ENCODE measurements at places on chromosomes 3 and 15. TPM values are rescaled to one million over a fixed set of nuclear protein-coding genes. Genes with fewer than 3 reads are reported as not detected.

CPLX3 gene
- not detected for total RNA-seq

ZNF620 gene
- 7.0 TPM for total RNA-seq

SLC30A4 gene
- 6.7 TPM for total RNA-seq

GAP43 gene
- not detected for total RNA-seq

CFAP91 gene
- 3.7 TPM for total RNA-seq

NFKBIZ gene
- total RNA-seq: 87.7 TPM

SEMA6D gene
- total RNA-seq: 8.0 TPM

GPR160 gene
- 22.3 TPM for total RNA-seq

CADM2 gene
- 0.55 TPM for total RNA-seq

ZBTB11 gene
- 22.8 TPM for total RNA-seq

DNA sequence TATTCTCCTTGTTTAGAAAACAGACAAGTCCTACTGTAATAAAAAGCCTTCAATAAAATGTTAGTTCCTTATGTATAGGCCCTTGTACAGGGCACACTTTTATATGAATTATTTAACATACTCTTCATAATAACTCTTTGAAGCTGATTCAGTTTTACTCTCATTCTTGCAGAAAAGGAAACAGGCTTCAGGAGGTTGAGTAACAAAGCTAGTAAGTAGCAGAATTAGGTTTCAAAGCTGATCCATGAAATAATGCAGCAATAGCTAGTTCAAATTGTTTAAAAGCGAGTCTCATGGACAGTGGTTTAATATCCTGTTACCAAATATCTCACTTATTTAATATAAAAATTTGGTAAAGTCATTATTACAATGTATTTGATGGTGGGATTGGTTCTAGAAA lies 25.0 kb downstream of the TCF12 start:
- no peaks in the 10 kb centered on the region for H3K27me3 ChIP-seq
- peaks cover 10% of the 10 kb centered on the region for H3K4me1 ChIP-seq
- no peak overlapping the region for H3K27ac ChIP-seq

GRCh38 chr15:68431792-68432401 lies at the start of gene ITGA11:
Gene ITGA11 (minus strand): TSS chr15:68432163. CDS start chr15:68432066, 97 bp downstream.
- H3K4me1 ChIP-seq: peaks cover 11% of the 10 kb centered on the region
- H3K4me3 ChIP-seq: peak within 1 kb of the TSS; percentile 45
- H3K36me3 ChIP-seq: no peaks in the 10 kb centered on the region
- DNase-seq: peak; percentile 80
- H3K27ac ChIP-seq: peak within 1 kb of the TSS; percentile 7
- H3K27me3 ChIP-seq: peaks cover 41% of the 10 kb centered on the region

- DNase-seq: no peak
- H3K36me3 ChIP-seq: no peaks in the 10 kb centered on the region
- H3K27me3 ChIP-seq: no peaks in the 10 kb centered on the region
- H3K4me1 ChIP-seq: peaks cover 10% of the 10 kb centered on the region
Observed at GRCh38 chr3:160128056-160128455, 97.2 kb upstream of the C3orf80 start.

GRCh38 chr3:194091141-194091540 lies 44.8 kb upstream of the HES1 start:
- no peaks in the 10 kb centered on the region for H3K36me3 ChIP-seq
- H3K27me3 ChIP-seq: no peaks in the 10 kb centered on the region
- no peak overlapping the region for H3K27ac ChIP-seq
- no peak overlapping the region for H3K4me3 ChIP-seq

DNA sequence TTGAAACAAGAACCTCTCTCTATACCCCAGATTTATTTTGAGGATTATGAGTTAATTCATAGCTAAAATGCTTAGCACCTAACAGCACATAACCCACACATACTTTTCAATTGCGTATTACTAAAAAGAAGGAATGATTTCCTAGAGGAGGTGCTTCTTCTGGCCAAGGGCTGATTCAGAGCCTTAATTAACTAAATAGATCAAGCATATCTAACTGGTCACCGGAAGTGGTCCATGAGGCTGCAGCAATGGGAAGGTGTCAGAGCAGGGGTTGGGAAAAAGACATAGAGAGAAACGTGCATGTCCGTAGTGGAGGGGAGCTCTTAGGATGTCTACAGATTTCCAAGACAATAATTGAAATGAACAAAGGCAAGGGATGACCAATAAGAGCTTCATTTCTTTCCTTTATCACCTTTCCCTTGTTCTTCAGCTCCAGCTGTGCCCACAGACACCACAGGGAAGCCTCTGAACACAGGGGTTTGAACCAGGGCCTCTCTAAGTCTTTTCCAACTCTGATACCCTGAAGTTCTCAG lies 467 bp downstream of the HGD start:
- DNase-seq: no peak
- no peak overlapping the region for H3K27ac ChIP-seq
- H3K4me1 ChIP-seq: peaks cover 14% of the 10 kb centered on the region

GRCh38 chr3:94440767-94441493 lies 378.1 kb downstream of the NSUN3 start:
- no peaks in the 10 kb centered on the region for H3K36me3 ChIP-seq
- H3K4me1 ChIP-seq: no peaks in the 10 kb centered on the region
- no peak overlapping the region for H3K27ac ChIP-seq

GRCh38 chr15:47003568-47003967 lies 713.7 kb upstream of the SEMA6D start:
- no peak for DNase-seq
- no peaks in the 10 kb centered on the region for H3K4me1 ChIP-seq
- H3K36me3 ChIP-seq: no peaks in the 10 kb centered on the region
- H3K27ac ChIP-seq: no peak overlapping the region

GRCh38 chr15:64701482-64702184 lies 73.8 kb downstream of the RBPMS2 start:
- no peaks in the 10 kb centered on the region for H3K36me3 ChIP-seq
- H3K4me1 ChIP-seq: peaks cover 61% of the 10 kb centered on the region
- H3K27me3 ChIP-seq: no peaks in the 10 kb centered on the region
- H3K4me3 ChIP-seq: peak overlapping the region; percentile 83

DNA sequence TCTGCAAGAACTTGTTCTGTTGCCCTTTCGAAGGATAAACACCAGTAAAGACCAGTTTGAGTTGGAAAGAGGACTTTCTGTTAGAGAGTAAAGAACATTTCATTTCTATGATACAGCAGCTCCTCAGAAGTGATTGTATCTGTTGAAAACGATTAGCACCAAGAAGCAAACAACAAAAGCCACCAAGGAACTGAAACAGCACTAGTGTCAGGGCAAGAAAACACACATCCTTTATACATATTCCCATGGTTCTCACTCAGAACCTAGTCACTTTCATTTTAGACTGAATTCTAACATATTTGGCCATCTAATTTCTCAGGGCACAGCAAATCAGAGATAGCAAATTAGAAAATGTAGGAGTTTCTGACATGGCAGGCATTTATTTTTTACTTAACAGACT lies 116.1 kb downstream of the ATP1B3 start:
- no peak for DNase-seq
- H3K27ac ChIP-seq: no peak overlapping the region
- H3K4me1 ChIP-seq: no peaks in the 10 kb centered on the region

DNA sequence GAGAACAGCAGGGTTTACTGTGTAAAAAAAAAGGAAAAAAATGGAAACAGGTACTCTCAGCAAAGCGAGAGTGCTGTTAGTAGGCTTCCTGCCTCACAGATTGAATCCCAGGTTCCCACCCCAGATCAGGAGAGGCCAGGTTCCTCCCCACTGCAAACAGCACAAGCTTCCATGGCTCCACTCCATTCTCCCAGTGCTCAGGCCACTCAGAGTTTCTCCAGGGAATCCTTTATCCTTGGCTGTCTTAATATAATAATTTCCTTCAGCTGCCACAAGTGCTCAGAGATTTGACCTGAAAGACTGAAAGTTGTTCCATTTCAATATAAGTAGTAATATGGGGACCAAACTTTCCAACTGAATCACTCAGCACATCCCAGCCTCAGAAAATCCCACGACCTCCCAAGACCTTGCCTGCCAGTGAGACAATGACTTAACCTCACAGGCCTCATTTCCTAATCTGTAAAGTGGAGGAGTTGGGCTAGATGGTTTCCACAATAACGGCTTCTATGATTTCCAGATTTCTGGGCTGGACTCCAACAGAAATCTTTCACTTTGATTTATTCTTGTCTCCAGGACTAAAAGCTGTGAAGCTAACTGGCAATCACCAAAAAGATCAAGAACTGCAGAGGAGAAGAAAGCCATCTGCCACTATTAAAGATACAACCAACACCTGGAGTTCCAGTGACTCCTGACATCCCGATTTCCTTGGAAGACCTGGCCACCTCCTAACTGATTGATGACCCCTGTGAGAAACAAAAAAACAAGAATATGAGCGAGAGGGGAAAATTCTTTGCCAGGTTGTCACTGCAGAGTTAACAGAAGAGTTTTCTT lies 289.5 kb downstream of the NEK10 start:
- no peaks in the 10 kb centered on the region for H3K36me3 ChIP-seq
- no peak overlapping the region for H3K27ac ChIP-seq
- H3K4me3 ChIP-seq: no peak overlapping the region
- H3K4me1 ChIP-seq: no peaks in the 10 kb centered on the region
- H3K27me3 ChIP-seq: no peaks in the 10 kb centered on the region

DNA sequence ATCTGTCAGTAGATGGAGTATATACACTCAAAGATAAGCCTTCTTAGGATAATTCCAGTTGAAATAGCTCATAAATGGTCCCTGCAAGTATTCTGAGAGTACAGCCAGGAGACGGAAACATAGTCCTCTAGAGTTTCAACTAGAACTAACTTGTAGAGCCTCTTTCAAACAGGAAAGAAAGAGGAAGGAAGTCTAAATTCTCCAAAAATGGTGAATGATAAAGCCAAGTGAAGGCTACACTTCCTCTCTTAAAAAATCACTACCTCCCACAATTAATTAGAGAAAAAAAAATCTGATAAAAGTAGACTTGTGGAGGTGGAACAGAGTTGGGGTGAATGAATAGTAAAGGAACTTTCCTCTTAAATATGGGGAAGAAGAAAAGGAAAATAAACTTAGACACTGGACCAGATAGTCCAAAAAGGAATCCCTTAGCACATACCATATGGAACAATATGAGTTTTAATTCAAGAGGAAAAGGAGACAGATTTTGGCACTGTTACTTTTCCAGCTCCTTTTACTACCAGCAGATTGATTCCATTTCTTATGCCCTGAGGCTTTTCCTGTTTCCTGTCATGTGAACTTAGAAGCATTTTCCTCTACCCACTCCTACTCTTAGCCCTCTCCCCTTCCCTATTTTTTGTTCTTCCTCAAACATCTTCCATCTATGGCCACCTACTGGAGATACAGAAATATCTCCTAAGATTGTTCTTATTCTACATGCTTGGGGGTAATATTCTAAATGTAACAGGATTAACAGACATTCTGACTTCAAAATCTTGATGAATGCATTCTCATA lies 207.6 kb downstream of the CHST2 start:
- no peak overlapping the region for H3K4me3 ChIP-seq
- H3K4me1 ChIP-seq: peaks cover 6% of the 10 kb centered on the region
- no peaks in the 10 kb centered on the region for H3K36me3 ChIP-seq
- H3K27me3 ChIP-seq: no peaks in the 10 kb centered on the region
- H3K27ac ChIP-seq: no peak overlapping the region
- DNase-seq: no peak

DNA sequence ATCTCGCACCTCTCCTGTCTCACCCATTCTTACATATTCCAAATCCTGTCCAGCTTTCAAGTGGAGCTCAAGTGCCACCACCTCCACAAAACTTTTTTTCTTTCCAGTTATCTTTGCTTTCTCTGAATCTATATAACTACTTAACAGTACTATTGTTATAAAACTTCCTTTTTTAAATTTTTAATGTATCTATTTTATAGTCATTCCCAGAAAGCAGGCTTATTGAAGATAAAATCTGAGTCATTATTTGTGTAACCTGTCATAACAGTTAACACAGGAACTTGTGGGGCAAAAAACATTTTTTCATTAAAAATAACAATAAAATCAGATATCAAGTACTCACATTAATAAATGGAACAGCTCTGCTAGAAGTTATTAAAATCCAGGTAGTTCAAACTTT lies 73.3 kb upstream of the ALCAM start:
- no peak overlapping the region for H3K27ac ChIP-seq
- no peaks in the 10 kb centered on the region for H3K27me3 ChIP-seq
- H3K4me1 ChIP-seq: no peaks in the 10 kb centered on the region
- H3K4me3 ChIP-seq: no peak overlapping the region

GRCh38 chr3:53361852-53362251 lies 14.5 kb upstream of the DCP1A start:
- H3K4me3 ChIP-seq: no peak overlapping the region
- H3K27me3 ChIP-seq: no peaks in the 10 kb centered on the region
- H3K36me3 ChIP-seq: no peaks in the 10 kb centered on the region
- no peak overlapping the region for H3K27ac ChIP-seq

DNA sequence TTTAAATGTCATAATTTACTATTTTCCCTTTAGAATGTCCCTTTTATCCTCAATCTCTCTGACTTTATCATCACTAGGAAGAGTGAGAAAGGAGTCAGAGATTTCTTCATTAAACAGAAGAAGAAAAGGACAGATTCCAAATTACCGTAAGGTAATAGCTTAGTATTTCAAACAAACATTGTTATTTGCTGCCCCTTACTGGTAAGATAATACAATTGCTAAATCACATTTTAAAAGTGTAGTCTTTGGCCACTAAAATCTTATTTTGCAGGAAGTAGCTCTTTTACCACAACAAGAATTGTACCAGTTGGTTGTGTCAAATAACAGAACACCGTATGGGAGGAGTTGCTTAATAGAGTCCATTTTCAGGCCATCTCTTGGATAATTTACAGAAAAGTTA lies 53.7 kb downstream of the CGGBP1 start:
- no peak overlapping the region for H3K4me3 ChIP-seq
- DNase-seq: no peak
- H3K27ac ChIP-seq: no peak overlapping the region
- no peaks in the 10 kb centered on the region for H3K4me1 ChIP-seq
- no peaks in the 10 kb centered on the region for H3K27me3 ChIP-seq
- no peaks in the 10 kb centered on the region for H3K36me3 ChIP-seq

DNA sequence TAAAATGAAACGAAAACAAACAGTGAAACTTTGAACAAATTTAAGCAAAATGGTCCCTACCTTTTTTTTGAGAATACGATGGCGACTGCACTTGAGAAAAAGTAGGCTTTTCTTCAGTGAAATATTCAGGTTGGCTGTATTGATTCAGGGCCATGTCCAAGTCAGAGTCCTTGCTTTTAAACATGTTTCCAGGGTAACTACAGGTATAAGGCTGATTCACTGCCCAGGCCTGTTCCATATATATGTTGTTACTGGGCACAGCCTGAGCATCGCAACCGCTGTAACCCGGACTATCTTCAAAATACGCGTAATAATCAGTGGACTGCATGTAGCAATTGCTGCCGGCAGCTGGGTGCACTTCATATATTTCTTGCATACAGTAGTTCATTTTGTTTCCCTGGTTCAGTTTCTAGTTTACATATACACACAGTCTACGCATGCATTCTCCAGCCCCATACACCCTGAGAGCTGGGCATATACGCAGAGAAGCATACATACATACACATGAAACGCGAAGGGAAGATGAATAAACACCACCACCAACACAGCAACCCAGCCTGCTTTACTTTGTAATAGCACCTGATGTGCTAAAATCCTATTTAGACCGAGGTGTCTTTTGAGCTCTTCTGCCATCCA lies 220.0 kb downstream of the NR1D2 start:
- no peaks in the 10 kb centered on the region for H3K4me1 ChIP-seq
- H3K27me3 ChIP-seq: no peaks in the 10 kb centered on the region
- H3K4me3 ChIP-seq: no peak overlapping the region
- no peak for DNase-seq

GRCh38 chr3:188272481-188273372 lies 118.8 kb downstream of the LPP start:
- H3K4me3 ChIP-seq: no peak overlapping the region
- H3K4me1 ChIP-seq: peaks cover 30% of the 10 kb centered on the region
- no peaks in the 10 kb centered on the region for H3K27me3 ChIP-seq

- H3K36me3 ChIP-seq: no peaks in the 10 kb centered on the region
- no peak overlapping the region for H3K4me3 ChIP-seq
- H3K27ac ChIP-seq: no peak overlapping the region
- no peaks in the 10 kb centered on the region for H3K4me1 ChIP-seq
- DNase-seq: no peak
- no peaks in the 10 kb centered on the region for H3K27me3 ChIP-seq
Observed at GRCh38 chr15:93146196-93146595, 57.2 kb upstream of the RGMA start.

Data from upper lobe of right lung (tissue), 1 donor.